ENCODE measurements at places on chromosomes 4 and X.
A peak's percentile ranks its signal among the peaks of the same experiment; 100 is the strongest.

GRCh38 chr4:41061482-41062185 lies 152.7 kb downstream of the APBB2 start:
- DNase-seq = no peak

DNA sequence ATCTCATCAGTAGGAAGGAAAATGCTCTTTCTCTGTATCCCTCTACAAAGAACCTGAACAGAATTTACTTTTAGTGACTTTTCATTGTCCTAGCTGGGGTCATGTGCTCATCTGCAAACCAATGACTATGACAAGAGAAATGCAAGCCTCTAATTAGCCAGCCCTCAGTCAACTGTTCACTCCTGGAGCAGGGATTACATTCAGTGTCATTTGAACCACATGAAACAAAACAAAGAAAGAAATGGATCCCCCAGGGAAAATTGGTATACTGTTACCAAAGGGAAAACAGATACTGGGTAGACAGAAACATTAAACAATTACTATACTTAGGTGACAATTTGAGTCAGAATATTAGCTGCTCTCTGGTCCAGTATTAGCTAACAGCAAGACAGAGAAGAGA lies 173.6 kb downstream of the RCHY1 start:
- DNase-seq = no peak

DNA sequence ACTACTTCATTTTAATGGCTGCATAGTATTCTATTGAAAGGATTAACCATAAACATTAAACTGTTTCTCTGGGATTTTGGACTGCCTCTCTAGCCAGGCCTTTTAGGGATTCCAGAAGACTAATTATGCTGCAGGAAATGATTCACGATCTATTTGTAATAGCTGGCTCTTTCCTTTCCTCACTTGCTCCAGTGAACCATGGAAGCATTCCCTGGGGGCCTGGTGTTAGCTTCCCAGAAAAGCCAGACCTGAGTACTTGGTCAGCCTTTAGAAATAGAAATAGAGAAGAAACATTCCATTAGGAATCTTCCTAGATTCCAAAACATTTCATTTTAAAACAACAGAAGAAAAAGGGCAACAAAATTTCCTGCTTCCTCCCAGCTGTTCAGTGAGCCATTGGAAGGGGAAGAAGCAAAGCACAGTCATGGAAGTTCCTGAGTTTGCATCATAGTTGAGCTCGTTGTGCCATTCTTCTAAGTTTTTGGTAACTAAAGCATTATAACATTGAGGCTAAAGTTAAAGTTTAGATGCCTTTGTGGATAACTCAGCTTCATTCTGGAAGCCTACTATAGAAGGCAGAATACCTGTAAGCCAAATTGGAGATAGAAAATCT lies 83.5 kb downstream of the NPNT start:
- DNase-seq = no peak

DNA sequence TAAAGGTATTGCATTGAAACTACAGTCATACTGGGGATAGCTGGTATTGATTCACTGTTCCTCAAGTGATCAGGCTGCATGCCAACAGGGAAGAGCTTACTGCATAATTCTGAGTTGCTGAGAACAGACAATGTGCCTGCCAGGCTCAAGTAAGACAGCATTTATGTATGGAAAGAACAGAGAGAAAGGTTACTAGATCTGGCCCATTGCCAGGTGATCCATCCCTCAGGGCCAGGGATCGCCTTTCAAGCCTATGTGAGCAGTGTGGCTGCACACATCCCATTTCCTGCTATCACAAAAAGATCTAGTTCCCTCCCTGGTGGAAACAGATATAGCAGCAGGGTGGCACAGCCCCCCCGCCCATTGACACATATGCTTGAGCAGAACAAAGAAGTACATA lies 254.0 kb downstream of the TMA16 start:
- peak; percentile 17 for DNase-seq

GRCh38 chrX:115423086-115423485 lies 133.6 kb downstream of the LUZP4 start:
- DNase-seq = no peak

DNA sequence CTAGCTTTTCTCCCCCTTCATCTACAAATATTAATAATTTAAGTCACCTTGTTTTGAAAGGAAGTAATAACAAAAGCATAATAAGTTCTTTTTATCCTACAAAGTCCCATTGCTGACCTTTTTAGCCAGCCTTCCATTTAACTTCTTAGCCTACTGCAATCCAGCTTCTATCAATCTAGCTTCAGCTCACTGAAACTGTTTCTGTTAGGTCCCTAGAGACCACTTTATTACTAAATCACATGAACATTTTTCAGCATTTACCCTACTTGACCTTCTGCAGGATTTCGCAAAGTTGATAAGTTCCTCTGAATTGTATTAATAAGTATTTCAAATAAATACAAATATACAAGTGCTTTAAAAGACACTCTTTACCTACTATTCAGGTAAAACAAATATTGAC lies 186.5 kb downstream of the ANTXR2 start:
- no peak for DNase-seq

DNA sequence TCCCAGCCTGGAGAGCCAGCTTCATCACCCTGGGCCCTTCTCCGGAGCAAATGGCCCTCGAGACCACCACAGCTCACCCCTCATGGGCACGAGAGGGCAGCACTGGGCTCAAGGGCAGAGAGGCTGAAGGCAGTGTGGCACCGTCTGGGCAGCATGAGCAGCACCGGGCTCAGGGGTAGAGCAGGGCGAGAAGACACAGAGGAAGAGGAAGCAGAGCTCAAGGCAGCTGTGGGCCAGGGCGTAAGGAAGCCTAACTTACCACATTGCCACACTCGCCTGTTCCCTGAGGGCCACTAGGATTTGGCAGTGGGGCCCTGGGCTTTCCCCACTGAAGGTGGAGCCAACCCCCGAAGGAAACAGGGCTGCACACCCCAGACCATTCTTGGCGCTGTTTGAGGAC lies 15.5 kb downstream of the ZNF185 start:
- DNase-seq = peak; percentile 44

- no peak for DNase-seq
Measured at GRCh38 chr4:162409048-162409447, 245.2 kb upstream of the FSTL5 start.

- DNase-seq = no peak
Measured at GRCh38 chrX:139949703-139950102, 15.6 kb downstream of the CXorf66 start.

GRCh38 chr4:140367738-140368137 lies 5.7 kb upstream of the SCOC start:
- DNase-seq = no peak

- DNase-seq = no peak
Measured at GRCh38 chr4:26171941-26172340, 148.9 kb upstream of the RBPJ start.

GRCh38 chr4:152160225-152160800 lies 375.6 kb downstream of the FBXW7 start:
- DNase-seq = no peak

DNA sequence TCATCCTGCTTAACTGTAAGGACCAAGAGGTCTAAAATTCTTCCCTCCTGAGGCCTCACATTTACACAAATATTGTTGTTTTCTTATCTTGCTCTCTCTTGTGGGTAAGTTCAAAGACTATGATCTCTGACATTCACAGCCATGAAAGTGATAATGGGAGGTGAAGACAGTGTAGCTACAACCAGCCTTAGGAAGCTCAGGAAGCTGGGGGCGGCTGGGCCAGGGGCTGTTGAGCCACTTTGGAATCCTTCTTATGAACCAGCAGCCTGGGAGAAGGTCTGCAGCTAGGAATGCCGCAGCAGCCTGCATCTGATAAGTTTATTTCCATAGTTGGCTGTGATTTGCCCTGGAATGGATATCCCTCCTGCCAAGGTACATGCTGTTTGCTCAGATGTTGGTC lies 316.2 kb downstream of the STIM2 start:
- no peak for DNase-seq

- no peak for DNase-seq
Measured at GRCh38 chrX:14934423-14934822, 61.2 kb downstream of the MOSPD2 start.

DNA sequence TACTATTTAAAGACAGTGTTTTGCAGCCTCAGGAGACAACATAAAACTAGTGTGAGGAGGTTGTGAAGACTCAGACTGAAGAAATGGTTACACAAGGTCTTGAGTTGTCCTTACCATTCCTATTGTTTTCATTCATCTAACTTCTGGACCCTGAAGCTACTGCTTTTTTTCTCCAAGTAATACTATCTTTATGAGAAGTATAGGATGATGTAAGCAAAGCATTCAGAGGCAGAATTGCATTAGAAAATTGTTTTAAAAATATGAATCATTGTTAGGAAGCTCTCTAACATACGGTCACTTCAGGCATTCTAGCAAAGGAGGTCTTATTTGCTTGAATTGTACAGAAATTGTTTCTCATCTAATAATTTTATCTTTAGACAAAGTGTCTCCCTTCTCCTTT lies 357.8 kb downstream of the TLL1 start:
- DNase-seq = no peak

DNA sequence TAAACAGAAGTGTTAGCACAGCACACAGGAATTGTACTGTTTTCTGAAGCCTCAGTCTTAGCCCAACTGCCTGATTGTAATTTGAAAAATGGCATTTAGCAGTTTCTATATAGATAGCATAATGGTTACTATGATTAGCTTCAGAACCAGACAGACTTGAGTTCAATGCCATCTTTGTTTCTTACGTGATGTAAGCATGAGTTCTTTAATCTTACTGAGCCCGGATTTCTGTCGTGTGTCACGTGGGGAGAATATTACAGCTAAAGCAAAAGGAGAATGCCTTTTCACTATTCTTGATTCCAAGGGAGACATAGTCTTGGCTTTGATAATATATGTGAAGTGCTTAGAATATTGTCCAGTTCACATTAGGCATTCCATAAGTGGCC lies 407.3 kb downstream of the STIM2 start:
- no peak for DNase-seq

DNA sequence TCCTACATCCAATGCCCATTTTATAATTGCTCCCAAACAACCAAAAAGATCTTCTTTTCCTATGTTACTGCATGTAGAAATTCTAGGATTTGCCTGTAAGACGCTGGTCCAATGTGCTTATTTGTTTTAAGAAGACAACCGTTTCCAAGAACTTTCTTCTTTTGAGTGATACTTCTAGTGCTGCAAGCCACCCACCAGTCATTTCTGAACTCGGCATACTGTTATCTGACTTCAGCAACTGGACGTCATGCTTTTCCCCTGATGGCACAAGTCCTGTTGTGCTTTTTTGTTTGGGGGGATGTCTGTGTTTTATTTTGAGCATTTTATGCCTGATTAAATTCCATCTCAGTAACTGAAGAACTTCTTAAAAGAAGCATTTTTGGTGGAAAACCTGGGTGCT lies 16.0 kb upstream of the RAP1GDS1 start:
- DNase-seq = no peak

DNA sequence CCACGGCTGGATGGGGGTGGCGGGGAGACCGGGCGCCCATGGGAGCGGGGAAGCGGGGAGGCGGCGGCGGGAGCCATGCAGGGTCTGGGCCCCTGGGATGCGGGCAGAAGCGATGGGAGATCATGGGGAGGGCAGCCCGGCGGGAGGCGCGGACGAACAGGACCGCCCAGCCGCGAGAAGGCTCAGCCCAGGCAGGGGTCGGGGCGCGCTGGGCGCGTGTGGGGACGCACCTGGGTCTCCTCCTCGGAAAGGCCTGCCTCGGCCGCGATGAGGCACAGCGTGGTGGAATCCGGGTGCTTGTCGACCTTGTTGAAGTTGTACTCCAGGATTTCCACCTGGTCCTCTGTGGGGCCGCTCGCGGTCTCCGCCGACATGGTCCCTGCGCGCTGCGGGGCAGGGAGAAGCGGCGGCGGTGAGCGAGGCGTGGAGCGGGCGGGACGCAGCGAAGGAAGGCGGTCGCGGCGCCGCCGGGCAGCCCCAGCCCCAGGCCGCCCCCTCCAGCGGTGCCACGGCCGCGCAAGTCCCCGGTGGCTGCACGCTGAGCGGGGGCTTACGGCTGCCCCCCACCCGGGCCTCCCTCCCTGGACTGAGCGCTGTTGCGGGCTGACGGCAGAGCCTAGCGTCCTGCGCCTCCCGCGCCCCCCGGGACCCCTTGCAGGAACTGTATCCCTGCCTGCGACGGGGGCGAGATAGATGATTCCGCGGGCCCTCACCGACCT lies 25.3 kb downstream of the HOPX start:
- DNase-seq = no peak

DNA sequence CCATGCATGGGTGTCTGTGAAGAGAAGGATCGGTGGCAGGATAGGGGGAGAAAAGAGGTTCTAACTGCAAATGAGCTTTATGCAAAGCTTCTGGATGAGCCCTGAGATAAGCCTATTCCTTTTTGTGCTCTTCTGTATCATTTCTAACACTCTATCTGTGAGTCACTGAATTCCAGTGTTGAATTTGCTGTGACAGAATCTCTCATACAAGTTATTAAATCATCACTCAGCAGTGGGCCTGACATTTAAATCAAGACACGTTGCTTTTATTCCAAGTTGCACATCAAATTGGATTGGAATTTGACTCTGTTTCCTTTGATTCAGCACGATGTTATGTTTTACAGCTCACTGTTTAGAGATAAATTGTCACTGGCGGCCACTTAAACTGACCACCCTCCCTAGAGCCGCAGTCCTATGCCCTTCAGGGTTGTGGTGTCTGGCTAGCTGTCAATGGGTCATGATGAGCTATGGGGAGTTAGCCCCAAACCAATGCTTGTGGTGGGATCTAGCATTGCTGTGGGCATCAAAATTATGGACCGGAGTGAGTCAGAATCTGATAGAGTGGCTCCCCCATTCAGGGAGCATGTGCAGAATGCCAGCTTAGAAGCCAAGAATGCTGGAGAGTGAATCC lies 42.7 kb downstream of the LHFPL1 start:
- no peak for DNase-seq

DNA sequence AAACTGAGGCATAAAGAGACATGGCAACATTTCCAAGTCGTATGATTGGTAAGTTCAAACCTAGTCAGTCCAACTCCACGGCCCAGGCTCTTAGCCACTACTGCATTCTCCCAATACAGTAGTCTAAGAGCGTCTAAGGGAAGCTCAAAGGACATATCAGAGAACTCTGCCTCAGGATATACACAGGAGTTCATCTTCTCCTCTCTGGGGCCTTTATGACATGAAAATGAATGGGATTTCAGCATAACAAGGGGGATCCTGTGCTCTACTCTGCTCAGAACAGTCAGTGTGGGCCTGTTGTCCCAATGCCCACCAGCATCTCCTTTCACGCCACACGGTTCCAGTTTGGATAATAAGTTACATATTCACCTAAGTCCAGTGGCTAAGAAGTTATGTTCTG lies 4.2 kb downstream of the GASK1B start:
- DNase-seq = no peak

GRCh38 chr4:79864500-79865200 lies 208.4 kb downstream of the ANTXR2 start:
- DNase-seq = no peak

- DNase-seq = no peak
Measured at GRCh38 chr4:37441231-37442061, 196.9 kb downstream of the NWD2 start.

GRCh38 chr4:22343606-22344005 lies 172.3 kb downstream of the ADGRA3 start:
- DNase-seq = no peak
